ENCODE measurements at places on chromosomes 5 and 9. TPM values are rescaled to one million over a fixed set of nuclear protein-coding genes. Genes with fewer than 3 reads are reported as not detected.
A peak's percentile ranks its signal among the peaks of the same experiment; 100 is the strongest.

DNA sequence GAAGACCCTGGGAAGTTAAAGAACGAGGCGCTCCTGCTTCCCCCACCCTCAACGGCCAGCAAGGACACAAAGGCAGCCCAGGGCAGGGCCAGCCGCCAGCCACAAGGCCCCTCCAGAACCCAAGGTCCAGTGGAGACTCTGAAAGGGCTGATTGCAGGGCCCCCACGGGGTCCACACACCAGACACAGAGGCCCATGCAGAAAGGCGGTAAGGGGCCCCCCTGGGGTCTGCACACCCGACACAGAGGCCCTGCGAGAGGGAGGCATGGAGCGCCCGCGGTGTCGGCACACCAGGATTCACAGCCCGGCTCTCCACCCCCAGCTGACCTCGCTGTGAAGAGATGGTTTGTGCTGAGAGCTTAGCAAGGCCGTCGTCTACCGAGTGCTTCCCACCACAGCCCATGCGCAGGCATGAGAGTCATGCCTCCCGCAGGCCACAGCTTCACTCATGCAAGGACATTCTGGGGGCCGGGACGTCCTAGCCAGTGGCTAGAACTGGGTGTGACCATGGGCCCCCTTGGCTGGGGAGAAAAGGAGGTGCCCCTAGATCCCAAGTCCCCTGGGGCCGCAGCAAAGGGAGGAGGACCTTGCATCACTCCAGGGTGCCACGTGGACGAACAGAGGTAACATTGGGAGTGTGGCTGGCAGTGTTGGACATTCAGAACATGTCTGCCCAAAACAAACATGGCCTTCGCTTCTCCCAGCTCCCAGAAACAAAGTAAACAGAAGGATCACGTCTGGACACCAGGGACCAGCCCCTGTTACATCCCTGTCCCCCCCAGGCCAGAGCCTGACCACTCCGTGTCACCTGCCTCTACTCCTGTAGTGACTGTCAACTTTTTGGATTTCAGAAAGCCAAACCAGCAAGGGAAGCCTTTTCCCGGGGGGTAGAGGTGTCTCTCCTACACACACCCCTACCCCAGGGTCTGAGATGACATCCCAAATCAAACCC, 9.8 kb downstream of the BRD3 start:
- DNase-seq, result no peak
- peaks cover 42% of the 10 kb centered on the region for H3K4me1 ChIP-seq
- H3K27ac ChIP-seq, result no peak overlapping the region
- no peaks in the 10 kb centered on the region for H3K27me3 ChIP-seq
- H3K4me3 ChIP-seq, result no peak overlapping the region

- H3K27me3 ChIP-seq, result no peaks in the 10 kb centered on the region
- no peaks in the 10 kb centered on the region for H3K36me3 ChIP-seq
These were observed 586.5 kb downstream of the IRX1 start for GRCh38 chr5:4182144-4182543.

Gene SPINK7
- not detected for total RNA-seq

GRCh38 chr5:169202969-169203368, 98.0 kb downstream of the SLIT3 start:
- peaks cover 3% of the 10 kb centered on the region for H3K27me3 ChIP-seq
- H3K4me1 ChIP-seq, result no peaks in the 10 kb centered on the region
- H3K36me3 ChIP-seq, result no peaks in the 10 kb centered on the region
- no peak overlapping the region for H3K27ac ChIP-seq

GRCh38 chr5:73624888-73625287, 1.1 kb upstream of the ARHGEF28 start:
- no peaks in the 10 kb centered on the region for H3K36me3 ChIP-seq
- H3K27ac ChIP-seq, result no peak overlapping the region
- peaks cover 42% of the 10 kb centered on the region for H3K27me3 ChIP-seq
- H3K4me3 ChIP-seq, result no peak overlapping the region
- no peak for DNase-seq
- H3K4me1 ChIP-seq, result peaks cover 2% of the 10 kb centered on the region

Gene OR1N2
- not detected for total RNA-seq

Gene PCDHGA5
- total RNA-seq, result not detected

GRCh38 chr9:113990975-113991471, 87.1 kb downstream of the AMBP start:
- no peak overlapping the region for H3K4me3 ChIP-seq
- no peak overlapping the region for H3K27ac ChIP-seq
- H3K36me3 ChIP-seq, result no peaks in the 10 kb centered on the region
- H3K4me1 ChIP-seq, result no peaks in the 10 kb centered on the region
- no peak for DNase-seq

- no peaks in the 10 kb centered on the region for H3K36me3 ChIP-seq
- H3K4me1 ChIP-seq, result peaks cover 15% of the 10 kb centered on the region
- H3K27me3 ChIP-seq, result peaks cover 15% of the 10 kb centered on the region
- H3K4me3 ChIP-seq, result no peak overlapping the region
- DNase-seq, result no peak
- H3K27ac ChIP-seq, result no peak overlapping the region
These were observed 5.9 kb upstream of the RAD23B start for GRCh38 chr9:107276966-107277710.

GRCh38 chr5:146921225-146921624, 42.7 kb upstream of the PPP2R2B start:
- H3K4me3 ChIP-seq, result no peak overlapping the region
- no peaks in the 10 kb centered on the region for H3K27me3 ChIP-seq
- H3K27ac ChIP-seq, result no peak overlapping the region
- H3K4me1 ChIP-seq, result no peaks in the 10 kb centered on the region

DNA sequence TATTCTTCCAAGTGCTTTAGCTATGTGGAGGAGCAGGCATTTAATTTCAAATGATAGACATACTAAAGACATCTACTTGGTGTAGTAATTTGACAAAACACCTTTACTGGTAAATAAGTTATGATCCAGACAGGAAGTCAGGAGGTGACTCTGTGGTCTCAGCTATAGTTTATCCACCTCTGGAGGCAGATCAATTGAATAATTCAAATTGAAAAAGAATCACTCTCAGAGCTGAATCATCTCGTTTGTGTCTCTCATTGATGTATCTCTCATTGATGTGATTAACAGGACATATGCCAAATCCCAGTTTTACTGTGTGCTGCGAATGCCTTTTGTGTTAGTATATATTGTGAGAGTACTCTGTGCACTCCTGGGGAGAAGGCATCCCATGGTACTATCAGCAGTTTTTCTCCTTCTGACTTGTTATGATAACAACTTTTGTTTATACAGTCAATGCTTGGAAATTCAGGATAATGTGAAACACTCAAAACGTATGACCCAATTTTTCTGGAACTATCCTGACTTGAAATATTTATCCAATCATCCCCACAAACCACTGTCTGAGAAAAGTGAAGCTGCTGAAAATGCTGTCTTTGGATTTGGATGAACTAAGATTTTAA, 48.5 kb upstream of the DAB2 start:
- no peak for DNase-seq
- peaks cover 7% of the 10 kb centered on the region for H3K27me3 ChIP-seq
- peaks cover 2% of the 10 kb centered on the region for H3K4me1 ChIP-seq
- H3K36me3 ChIP-seq, result no peaks in the 10 kb centered on the region
- H3K27ac ChIP-seq, result no peak overlapping the region

DNA sequence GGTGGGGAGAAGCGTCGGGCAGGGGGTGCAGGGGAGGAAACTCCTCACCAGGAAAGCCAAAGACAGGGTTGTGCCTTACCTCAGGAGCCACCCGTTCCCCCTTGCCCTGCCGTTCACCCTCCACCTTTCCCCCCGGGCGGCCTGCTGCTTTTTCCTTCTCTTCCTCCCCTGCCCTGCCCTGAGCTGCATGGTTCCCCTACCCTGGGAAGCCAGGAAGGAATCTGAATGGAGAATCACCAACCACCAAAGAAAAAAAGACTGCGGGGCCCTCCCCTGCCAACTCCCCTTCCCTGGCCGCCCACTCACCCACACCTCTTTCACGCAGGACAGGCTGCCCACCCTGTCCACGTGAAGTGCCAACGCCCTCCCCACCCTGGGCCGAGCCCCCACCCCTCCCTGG, 820 bp upstream of the NFX1 start:
- H3K27ac ChIP-seq, result peak overlapping the region; percentile 100
- peak; percentile 49 for DNase-seq
- H3K4me3 ChIP-seq, result peak overlapping the region; percentile 80
- peaks cover 24% of the 10 kb centered on the region for H3K36me3 ChIP-seq
- no peaks in the 10 kb centered on the region for H3K27me3 ChIP-seq

GRCh38 chr9:12717907-12718306, 24.7 kb downstream of the TYRP1 start:
- no peaks in the 10 kb centered on the region for H3K27me3 ChIP-seq
- no peak overlapping the region for H3K4me3 ChIP-seq
- H3K36me3 ChIP-seq, result no peaks in the 10 kb centered on the region
- H3K4me1 ChIP-seq, result no peaks in the 10 kb centered on the region
- no peak overlapping the region for H3K27ac ChIP-seq

Gene MRRF
- 52.5 TPM for total RNA-seq

DNA sequence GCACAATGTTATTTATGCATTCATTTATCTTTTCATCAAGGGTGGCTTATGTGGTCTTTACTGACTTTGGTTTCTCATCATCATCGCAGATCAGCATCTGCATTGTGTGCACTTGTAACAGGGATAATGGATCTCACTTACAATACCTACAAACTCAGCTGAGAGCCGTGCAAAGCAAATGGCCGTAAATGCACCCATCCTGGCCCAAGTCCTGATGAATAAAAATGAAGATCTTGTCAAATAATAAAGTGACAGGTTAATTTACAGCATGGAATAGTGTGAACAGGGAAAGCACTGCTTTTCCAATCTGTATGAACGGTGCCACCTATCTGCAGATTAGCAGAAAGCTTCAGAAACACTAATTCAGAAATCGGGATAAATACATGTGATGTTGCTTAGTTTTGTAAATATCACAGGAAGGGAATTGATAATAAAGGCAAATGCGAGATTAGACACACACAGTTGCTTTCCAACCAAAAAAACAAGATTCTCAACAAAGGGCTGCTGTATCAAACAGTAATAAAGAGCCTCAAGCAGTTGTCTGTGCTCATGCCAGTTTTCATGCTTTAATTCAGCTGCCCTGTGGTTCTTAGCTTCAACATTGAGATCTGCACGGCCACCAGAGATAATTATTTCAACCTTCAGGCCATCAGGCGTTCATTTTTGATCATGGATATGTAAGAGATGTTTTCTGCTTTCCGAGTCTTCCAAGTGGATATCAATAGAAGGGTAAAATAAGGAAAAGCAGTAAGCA, 153.4 kb upstream of the POU5F2 start:
- no peak overlapping the region for H3K4me3 ChIP-seq
- H3K36me3 ChIP-seq, result no peaks in the 10 kb centered on the region
- no peaks in the 10 kb centered on the region for H3K4me1 ChIP-seq
- DNase-seq, result no peak
- H3K27ac ChIP-seq, result no peak overlapping the region

- H3K36me3 ChIP-seq, result no peaks in the 10 kb centered on the region
- peak overlapping the region; percentile 72 for H3K27ac ChIP-seq
These were observed 101.1 kb upstream of the NR4A3 start for GRCh38 chr9:99720455-99721050.

Gene HSPB3
- total RNA-seq, result not detected

Gene SPINK14
- not detected for total RNA-seq

DNA sequence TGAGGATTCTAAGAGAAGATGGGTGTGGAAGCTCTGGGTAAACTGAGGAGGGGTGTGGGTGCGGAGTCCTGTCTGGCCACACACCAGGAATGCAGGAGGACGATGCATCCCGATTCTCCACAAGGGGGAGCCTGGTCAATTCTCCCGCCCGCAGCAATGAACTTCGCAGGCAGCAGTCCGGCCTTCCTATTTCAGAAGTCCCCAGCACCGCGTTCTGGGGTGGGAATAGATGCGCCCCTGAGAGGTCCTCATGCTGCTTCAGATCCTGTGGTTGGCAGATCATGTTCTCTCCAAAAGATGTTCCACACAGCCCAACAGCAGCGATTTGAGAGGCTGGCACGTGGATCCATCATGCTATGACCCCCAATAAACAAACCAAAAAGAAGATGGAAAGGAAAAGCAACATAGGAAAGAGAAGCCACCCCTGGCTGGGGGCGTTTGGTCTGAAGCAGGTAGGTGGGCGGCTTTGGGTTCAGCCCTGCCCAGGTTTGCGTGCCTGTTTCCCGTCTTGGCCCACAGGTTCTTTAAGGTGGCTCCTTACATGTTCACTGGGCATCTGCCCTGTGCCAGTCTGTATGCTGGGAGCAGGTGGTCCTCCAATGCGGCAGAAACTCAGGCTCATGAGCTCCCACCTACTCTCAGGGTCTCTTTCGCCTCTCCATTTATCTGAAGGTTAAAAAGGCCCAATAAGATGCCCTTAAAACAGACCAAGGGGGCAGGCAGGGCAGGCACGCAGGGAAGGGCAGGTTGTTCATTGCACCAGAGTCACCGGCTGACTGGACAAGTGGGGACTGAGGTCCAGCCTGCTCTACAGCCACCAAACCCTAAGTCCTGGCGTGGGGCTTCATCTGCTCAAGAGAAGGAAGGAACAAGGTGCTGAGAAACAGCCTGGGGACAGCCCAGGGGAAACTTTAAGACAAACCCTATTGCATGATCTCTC, 171.6 kb downstream of the PAX5 start:
- H3K4me1 ChIP-seq, result no peaks in the 10 kb centered on the region
- peaks cover 9% of the 10 kb centered on the region for H3K27me3 ChIP-seq
- no peaks in the 10 kb centered on the region for H3K36me3 ChIP-seq
- no peak overlapping the region for H3K4me3 ChIP-seq

Gene DMRTA1
- not detected for total RNA-seq

DNA sequence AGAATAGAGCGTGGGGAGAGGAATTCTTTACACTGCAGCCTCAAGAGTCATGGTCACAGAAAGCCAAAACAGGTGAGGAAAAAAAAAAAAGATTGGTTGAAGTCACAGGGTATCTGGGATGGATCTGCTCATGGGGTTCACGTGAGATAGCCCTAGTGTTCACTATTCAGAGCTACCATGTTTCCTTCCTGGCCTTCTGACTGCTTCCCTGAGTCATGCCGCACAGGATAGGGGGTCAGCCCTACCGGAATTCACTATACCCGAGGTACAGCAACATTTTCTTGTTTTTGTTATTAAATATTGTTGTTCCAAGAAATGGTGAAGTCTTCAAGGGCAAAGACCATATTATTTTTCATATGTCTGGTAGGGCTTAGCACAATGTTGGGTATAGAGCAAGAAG, 21.5 kb upstream of the MAN2A1 start:
- H3K4me1 ChIP-seq, result no peaks in the 10 kb centered on the region
- H3K27me3 ChIP-seq, result peaks cover 15% of the 10 kb centered on the region
- H3K36me3 ChIP-seq, result no peaks in the 10 kb centered on the region
- no peak overlapping the region for H3K4me3 ChIP-seq
- no peak overlapping the region for H3K27ac ChIP-seq

- no peak for DNase-seq
- no peak overlapping the region for H3K27ac ChIP-seq
- no peak overlapping the region for H3K4me3 ChIP-seq
- no peaks in the 10 kb centered on the region for H3K27me3 ChIP-seq
These were observed 10.4 kb downstream of the ENHO start for GRCh38 chr9:34512131-34513078.

GRCh38 chr5:4348423-4348822, 752.8 kb downstream of the IRX1 start:
- H3K4me3 ChIP-seq, result no peak overlapping the region
- no peaks in the 10 kb centered on the region for H3K27me3 ChIP-seq
- H3K4me1 ChIP-seq, result no peaks in the 10 kb centered on the region
- H3K36me3 ChIP-seq, result no peaks in the 10 kb centered on the region
- H3K27ac ChIP-seq, result no peak overlapping the region
